ENCODE measurements at places on chromosomes 1 and 21.

DNA sequence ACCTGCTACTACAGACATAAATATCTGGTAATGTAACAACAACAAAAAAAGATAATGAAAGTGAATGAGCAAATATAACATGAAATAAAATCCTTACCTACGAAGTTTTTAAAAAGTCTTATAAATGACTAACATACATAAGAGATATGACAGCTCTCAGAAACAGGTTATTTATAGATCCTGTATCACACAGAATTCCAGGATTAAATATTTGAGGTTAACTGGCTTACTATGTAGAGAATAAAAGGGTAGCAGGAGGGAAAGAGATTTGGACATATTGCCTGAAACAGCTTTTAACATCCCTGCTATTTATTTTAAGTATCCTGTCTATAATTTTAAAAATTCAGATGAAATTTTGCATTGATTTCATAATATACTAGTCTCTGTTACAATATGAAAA lies 16.3 kb downstream of the MYSM1 start:
- no peak for DNase-seq

GRCh38 chr1:145992502-145992936 lies 3.9 kb downstream of the TXNIP start:
- DNase-seq, result no peak

DNA sequence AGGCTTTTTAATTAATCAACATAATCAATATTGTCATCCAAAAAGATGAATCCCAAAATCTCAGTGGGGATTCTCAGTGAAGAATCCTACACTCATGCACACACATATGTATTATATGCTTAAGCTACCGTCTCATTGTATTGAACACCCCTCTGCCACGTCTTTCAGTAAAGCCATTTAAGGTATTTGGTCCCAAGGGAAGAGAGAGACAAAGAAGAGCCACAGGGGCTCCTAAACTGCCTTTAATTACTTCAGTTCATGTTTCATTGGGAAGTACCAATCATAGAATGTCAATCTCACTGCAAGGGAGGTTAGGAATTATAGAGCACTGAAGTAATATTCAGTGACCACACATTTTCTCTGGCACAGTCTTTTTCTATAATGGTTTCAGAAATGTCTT lies 388.6 kb upstream of the NEGR1 start:
- DNase-seq, result no peak

GRCh38 chr1:68173283-68173935 lies 58.9 kb downstream of the WLS start:
- DNase-seq, result no peak

DNA sequence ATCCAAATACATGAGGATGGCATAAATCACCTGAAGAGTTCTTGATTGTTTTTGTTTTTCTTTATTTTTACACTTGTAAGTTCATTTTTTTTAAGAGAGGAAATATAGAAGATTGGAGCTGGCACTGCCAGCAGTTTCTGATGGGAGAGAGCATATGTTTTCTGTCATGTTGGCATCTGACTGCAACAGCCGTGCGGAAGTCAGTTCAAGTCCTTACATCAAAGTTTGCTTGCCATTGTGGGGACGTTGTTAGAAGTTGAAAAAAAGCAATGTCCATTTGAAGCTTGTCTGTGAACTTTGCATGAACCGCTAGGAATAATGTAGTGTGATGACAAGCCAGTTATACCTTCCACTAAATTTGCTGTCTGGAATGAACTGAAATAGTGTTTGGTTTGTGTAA lies 126.5 kb upstream of the USH2A start:
- no peak for DNase-seq

- peak; percentile 54 for DNase-seq
These were observed at the start of gene S100A5 for GRCh38 chr1:153540394-153541361. TSS of gene S100A5 (minus strand) at chr1:153540934. CDS start at chr1:153540191, 743 bp downstream.

GRCh38 chr1:115457289-115457688 lies 119.2 kb upstream of the NGF start:
- no peak for DNase-seq

GRCh38 chr1:151809985-151810556 lies 4.9 kb upstream of the LINGO4 start:
- DNase-seq, result no peak

DNA sequence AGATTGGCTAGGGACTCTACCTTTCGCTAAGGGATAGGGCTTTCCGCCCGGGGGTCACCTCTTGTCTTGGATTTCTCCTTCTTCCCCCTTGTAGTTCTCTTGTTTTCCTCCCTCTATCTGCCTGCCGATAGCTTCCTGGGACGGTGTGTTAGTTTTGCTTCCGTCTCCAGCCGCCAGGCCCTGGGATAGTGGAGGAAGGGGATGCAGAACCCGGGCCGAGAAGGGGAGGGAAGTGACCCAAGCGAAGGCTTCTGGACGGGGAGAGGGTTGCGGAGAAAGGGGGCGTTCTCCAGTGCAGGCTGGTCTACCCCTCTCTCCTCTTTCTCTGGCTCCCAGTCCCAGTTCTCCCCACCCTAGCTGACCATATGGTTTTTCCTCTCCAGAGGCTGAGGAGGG lies 871 bp downstream of the TUFT1 start:
- DNase-seq, result no peak

DNA sequence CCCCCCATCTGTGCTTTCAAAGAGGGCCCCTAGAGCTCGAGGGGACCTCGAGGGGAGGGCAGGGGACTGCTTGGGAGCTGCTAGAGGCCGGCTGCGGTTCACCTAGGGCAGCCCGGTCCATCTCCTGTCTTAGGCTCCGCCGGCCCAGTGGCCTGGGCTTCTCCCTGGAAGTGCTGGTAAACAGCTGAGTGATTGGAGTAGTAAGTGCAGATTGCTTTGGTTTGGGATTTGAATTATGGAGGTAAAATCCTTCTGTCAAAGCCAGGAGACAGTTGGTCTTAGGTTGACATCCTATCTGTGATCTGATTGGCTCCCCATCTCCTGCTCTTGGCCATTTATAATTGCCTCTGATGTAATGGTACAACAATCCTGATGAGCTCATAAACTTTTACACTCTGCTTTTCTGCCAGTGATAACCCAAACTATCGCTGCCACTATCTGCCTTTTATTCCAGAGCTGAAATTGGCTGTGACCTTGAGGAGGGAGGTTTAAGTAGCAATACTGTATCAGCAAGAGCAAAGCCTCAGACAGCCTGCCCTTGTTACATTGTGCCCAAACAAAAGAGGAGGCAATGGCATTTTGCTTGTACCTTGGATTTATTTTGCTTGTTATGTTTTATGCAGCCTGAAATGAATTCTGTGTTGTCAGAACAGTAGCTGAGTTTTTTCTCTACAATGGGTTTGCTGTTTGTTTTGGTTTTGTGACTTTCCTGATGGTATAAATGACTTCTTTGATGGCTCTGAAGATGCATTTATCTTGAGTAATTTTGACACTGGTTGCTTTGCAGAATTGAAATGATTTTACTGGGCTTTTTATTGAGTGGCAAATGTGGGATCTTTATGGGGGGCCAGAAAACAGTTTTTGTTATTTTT lies 2.4 kb downstream of the ARID1A start:
- no peak for DNase-seq

- no peak for DNase-seq
These were observed 53.4 kb upstream of the IFFO2 start for GRCh38 chr1:19009882-19010321.

GRCh38 chr1:201515062-201515750 lies 8.3 kb upstream of the CSRP1 start:
- no peak for DNase-seq

DNA sequence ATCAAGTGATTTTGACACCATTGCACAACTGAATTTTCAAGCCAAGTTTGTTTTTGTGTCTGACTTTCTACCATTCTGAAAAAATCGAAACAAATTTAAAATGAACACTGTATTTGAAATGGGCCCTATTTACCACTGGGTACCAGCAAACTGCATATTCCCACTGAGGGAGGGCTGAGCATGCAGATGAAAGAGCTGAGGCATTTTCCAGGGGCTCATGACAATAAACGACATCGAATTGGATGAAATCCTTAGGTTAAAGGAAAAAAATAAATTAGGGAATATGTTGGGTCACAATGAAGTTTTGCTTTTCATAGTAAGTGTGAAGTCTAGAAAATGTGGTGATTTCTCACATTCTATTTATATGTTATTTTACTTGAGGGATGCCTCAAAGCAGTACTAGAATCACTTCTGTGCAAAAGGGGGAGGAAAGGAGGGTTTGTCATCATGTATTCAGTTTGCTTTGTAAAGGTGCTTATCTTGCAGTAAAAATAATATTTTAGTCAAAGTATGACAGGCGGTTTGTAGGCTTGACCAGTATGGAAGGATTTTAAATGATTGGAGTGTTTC lies 11.2 kb downstream of the ZBTB18 start:
- no peak for DNase-seq

DNA sequence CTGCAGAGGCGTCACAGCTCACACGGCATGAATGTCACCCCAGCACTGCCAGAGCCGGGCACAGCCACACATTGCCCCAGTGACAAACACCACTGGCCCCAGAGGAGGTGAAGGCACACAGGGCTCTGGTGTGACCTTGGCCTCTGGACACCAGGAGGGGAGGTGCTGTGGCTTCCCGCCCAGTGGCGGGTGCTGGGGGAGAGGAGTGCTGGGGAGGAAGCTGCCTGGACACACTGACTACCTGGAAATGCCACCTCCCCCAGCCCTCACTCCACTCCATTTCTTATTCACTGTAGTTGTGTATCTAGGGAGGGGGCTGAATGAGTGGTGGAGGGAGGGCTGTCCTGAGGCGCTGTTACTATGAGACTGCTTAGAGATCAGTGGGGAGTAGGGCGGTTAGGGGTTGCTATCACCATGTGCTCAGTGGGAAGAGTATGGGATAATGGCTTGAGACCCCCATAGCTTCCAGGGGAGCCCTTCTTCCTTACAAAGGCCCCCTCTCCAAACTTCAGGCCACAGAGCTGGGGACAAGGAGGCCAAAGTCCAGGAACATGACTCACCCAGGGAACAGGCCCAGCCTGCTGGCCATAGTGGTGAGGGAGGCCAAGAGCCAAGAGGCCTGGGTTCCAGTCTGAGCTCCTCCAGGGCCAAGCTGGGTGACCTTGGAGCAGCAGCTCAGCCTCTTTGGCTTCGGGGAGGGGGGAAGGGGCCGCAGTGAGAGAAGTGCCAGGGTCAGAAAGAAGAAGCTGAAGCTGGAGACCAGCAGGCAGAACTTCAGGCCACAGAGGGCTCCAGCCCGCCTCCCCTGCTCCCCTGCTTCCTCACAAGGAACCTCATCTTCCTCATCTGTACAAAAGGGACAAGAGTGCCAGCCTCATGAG lies 40.1 kb downstream of the AHDC1 start:
- DNase-seq, result no peak

DNA sequence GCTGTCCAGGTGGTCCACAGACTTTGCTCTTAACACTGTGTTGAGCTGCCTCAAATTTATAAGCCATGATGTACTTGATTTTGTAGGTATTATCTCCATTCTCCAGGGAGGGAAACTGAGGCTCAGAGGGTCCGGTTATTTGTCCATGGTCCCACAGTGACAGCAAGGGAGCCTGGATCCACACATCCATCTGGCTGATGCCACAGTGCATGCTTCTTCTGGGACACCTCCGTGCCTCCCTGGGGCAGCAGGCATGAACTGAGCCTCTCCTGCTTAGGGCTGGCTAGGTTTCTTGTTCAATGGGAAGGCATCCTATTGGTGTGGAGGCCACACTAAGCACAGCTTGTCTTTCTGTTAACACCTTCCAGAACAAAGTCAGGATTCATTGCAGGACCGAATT lies 317.3 kb downstream of the AJAP1 start:
- no peak for DNase-seq

DNA sequence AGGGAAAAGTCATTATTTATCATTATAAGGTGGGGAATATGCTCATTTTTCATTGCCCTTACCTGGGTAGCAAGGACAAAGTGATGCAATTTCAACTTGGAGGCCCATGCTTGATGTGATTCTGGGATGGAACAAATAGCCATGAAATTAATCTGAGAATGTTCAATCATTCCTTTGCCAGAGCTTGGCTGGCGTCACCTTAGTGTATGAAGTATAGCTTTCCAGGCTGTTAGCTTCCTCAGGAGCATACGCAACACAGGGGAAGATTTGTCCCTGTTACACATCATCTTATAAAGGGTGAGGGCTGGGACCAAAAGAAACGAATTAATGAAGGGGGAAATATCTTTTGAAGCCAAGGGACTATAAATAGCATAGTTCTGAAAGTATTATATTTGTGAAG lies 91.4 kb upstream of the DEPDC1 start:
- DNase-seq, result no peak

- no peak for DNase-seq
These were observed 7.3 kb downstream of the SCNN1D start for GRCh38 chr1:1287288-1288110.

DNA sequence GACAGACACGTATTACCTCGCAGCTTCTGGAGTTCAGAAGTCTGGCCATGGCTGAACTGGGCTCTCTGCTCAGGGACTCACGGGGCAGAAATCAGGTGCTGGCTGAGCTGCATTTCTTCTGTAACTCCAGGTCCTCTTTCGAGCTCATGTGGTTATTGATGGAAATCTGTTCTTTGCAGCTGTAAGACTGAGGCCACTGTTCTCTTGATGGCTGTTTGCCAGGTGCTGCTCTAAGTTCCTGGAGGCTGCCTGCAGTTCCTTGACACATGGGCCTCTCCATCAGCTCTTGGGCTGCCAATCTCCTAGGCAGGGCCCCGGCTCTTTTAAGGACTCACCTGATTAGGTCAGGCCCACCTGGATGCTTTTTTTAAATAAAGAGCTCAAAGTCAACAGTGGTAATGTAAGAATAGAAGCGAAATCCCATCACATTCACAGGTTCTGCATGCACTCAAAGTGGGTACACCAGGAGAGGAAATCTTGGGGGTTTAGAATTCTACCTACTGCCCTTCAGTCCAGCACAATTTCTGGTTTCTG lies 139.1 kb downstream of the KAZN start:
- DNase-seq, result no peak

- DNase-seq, result no peak
These were observed 430 bp downstream of the WASF2 start for GRCh38 chr1:27489501-27489972.

DNA sequence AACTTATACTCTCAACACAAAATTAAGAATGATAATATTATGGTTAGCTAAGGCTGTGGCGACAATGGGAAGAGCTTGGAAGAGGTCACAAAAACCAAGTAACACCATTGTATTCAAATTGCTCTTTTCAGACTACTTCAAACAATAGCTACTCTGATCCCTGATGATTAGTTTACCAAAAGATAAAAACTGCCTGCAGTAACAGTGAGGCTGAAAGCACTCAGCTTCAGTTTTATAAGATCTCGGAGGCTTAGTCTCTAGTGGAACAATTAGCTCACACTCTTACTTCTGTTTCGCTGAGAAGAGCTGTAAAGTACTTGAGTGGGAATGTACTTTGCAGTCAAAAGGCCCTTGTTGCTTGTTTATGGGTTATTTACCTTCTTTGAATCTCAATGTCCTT lies 278.5 kb downstream of the LRRC7 start:
- DNase-seq, result no peak

Data from stimulated activated CD4-positive, alpha-beta T cell treated with anti-CD3 and anti-CD28 coated beads, Interleukin-2, amount 100 ng/mL, for 4 hours (primary cell).